ENCODE measurements at places on chromosomes 4 and X.
A peak's percentile ranks its signal among the peaks of the same experiment; 100 is the strongest.

- DNase-seq: no peak
These were observed 68.8 kb downstream of the EVC2 start for GRCh38 chr4:5639556-5639955.

GRCh38 chr4:184815046-184815877, 10.5 kb downstream of the ACSL1 start:
- peak; percentile 55 for DNase-seq

GRCh38 chr4:88878642-88879041, 178.3 kb downstream of the FAM13A start:
- no peak for DNase-seq

GRCh38 chrX:68945081-68945602, 116.3 kb downstream of the EFNB1 start:
- no peak for DNase-seq

DNA sequence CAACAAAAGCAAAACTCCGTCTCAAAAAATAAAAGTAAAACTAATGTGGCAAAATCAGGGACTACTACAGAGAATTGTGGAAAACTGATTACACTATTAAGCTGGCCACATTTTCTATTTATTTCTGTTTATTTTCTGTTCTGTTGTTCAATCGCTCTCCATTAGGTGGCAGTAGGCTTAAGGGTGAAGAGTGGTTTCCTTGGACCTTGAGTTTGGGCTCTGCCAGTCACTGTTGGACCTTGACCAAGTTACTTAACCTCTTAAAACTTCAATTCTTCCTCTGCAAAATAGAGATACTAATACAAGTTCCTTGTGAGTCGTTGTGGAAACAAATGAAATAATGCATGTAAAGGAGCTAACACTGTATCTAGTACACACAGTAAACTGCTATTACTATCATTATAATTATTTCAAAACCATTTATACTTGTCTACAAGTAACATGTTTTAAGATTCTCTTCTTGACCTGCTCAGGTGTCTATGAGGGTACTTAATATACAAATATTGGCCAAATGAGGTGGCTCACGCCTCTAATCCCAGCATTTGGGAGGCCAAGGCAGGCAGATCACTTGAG, 15.2 kb downstream of the HSD17B11 start:
- peak; percentile 27 for DNase-seq

DNA sequence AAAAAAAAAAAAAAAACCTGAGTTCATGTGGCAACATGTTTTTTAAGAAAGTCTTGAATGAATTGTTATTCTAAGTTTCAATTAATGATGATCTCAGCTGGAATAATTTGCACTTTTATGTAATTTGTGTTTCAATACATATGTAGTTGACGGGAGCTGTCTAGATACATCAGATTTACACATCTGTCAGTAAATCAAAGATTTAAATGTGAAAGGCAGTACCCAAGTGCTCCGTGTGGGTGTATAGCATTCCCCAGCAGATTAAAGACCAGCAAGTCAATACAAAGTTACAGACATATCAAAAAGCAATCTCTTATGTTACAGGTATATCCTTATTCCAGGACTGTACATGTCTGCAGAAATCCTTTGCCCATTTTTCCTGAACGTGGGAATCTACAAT, 35.2 kb downstream of the SYNPO2 start:
- DNase-seq: no peak

DNA sequence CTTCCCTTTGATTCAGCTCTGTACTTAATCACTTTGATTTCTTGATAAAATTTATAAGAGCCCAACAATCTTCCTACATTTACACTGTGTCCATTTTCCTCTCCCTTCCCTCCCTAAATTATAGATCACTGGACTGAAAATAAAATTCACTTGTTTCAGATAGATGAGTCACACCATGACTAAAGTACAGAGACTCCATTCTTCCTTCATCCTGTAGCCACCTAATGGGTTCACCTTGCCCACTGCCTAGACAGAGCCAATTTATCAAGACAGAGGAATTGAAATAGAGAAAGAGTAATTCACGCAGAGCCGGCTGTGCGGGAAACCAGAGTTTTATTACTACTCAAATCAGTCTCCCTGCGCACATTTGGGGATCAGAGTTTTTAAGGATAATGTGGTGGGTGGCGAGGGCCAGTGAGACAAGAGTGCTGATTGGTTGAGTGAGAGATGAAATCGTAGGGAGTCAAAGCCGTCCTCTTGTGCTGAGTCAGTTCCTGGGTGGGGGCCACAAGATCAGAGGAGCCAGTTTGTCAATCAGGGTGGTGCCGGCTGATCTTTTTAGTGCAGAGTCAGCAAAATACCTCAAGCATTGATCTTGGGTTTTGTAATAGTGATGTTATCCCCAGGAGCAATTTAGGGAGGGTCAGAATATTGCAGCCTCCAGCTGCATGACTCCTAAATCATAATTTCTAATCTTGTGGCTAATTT, 71.3 kb upstream of the MED14 start:
- DNase-seq: no peak

GRCh38 chr4:61332693-61333092, 132.6 kb downstream of the ADGRL3 start:
- DNase-seq: no peak

- DNase-seq: no peak
These were observed 32.7 kb downstream of the CCDC149 start for GRCh38 chr4:24880186-24880585.

DNA sequence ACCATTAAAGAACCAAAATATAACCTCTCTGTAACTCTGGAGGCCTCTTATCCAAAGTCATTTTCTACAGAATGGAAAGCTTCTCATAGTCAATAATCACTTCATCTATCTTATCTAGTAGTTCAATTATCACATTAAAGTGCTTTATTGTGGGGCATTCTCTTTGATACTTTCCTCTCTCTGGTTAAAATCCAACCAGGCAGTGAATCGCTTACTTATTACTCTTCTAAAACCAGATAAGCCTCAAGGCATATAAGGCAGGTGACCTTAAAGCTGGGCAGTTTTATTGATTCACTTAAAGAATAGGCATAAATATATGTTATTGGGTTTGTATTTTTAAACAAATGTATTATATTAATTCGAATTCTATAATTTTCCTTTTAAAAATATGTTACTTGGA, 2162.1 kb upstream of the TENM3 start:
- no peak for DNase-seq

GRCh38 chrX:29587107-29587506, 628.3 kb upstream of the MAGEB2 start:
- no peak for DNase-seq

DNA sequence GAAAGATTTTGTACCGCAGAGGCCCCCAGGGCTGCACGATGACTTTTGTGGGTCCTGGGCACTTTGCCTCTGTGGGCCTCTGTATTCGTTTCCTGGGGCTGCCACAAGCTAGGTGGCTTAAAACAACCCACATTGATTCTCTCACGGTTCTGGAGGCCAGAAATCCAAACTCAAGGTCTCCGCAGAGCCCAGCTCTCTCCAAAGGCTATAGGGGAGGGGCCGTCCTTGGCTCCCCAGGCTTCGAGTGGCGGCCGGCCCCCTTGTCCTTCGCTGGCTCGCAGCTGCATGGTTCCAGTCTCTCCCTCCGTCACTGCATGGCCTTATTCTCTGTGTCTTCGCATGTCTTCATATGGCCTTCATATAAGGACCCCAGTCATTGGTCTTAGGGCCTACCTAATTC, 241.2 kb downstream of the EVC2 start:
- DNase-seq: no peak

DNA sequence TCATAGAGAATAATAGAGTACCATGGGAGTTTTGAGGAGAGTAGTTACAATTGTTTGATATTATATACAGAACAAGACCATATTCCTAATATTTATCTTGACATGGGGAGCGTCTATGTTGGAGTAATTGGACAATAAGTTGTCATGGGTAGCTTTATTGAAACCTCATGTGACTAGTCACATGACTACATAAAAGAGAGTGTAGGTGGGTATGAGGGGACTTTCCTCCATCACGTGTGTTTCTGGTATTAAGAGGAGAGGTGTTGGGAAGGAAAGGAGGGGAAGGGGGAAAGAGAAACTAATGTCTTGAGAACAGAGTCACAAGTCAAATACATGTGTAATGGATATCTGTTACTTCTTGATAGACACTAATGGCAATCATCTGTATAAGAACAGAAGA, 33.1 kb downstream of the PDLIM5 start:
- DNase-seq: no peak

GRCh38 chr4:53477038-53477565, 99.7 kb downstream of the FIP1L1 start:
- peak; percentile 35 for DNase-seq

- DNase-seq: no peak
These were observed 5.1 kb downstream of the VBP1 start for GRCh38 chrX:155221351-155221750.

DNA sequence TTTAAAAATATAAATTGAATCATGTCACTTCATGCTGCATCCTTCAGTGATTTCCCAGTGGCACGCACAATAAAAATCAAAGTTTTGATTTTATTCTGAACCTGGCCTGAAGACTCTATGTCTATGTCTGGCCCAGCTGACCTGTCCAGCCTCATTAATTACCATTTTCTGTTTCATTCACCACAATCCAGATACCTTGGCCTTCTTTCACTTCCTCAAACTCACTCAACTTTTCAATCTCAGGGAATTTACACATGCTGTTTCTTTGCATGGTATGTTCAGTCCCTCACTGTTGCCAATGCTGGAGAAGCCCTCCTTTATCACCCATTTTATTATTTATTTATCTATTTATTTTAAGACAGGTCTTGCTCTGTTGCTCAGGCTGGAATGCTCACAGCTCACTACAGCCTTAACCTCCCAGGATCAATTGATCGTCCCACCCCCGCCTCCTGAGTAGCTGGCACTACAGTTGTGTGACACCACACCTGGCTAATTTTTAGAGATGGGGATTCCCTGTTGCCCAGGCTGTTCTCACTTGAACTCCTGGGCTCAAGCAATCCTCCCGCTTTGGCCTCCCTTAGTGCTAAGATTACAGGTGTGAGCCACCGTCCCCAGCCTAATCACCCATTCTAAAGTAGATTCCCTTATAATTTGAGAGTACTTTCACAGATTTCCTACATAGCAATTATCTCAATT, 43.1 kb downstream of the ZGRF1 start:
- no peak for DNase-seq

- DNase-seq: no peak
These were observed 149.6 kb downstream of the COX18 start for GRCh38 chr4:72919937-72920336.

DNA sequence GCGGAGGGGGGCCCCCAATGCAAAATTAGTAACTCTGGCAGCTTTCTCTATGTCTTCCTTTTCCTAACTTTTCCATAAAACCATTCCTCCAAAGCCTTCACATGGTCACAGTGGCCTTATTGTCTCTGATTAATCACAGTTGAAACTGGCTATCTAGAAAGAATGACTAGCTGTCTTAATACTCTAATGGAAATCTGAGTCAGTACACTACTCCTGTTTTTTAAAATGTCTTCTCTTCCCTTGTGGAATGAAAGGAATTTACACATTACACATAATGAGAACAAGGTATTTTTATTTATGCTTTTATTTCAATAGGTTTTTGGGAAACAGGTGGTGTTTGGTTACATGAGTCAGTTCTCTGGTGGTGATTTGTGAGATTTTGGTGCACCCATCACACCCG, 66.3 kb upstream of the PUDP start:
- DNase-seq: no peak

DNA sequence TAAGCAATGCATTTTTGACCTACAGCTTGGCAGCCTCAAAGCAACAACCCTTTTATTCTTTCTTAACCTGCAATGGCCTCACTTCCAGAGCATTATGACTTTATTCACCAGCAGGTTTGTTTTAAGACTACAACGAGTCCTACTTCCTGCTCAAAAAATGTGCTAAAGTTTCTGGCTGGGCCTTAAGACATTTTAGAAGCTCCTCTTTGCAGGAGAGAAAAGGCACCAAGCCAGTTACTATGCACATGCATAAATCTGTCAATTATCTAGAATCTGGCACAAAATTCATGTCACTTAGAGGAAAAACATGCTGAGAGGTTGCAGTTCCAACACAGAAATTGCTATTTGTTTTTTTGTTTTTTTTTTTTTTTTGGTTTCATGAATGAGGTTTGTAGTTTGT, 223.0 kb upstream of the EPHA5 start:
- DNase-seq: no peak

DNA sequence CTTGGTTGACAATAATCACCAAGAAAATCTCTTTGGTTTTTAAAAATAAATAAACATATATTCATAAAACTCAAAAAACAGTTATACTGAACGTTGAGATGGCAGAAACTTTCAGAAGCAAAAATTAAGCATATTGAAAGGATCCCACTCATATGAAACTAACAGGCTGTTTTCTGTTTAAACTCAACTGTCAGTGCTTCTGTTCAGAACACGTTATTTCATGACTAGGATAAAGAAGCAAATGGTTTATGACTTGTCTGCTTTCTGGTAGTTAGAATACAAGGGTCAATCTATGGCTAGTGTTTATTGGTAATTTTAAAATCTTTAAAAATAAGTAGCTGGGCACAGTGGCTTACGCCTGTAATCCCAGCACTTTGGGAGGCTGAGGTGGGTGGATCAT, 4.1 kb downstream of the GPR82 start:
- no peak for DNase-seq

DNA sequence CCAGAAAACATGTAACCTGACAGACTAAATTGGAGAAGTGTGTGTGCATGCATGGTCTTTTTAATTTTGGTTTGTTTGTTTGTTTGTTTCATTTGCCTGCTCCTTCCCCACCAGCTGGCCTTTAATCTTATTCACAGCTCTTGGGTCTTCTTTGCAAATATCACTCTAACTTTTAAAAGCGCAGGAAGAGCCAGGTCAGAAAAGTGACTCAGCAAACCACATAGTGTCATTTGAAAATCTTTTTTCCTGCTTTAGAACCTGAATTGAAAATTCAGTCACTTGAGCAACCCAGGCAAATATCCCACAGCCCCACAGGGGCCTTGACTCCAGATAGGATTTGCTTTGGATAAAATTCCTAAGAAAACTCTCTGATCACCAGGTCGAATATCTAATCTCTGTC, 4.6 kb downstream of the TMEM255A start:
- no peak for DNase-seq

GRCh38 chr4:6742989-6743388, 27.0 kb downstream of the BLOC1S4 start:
- DNase-seq: peak; percentile 44

- no peak for DNase-seq
These were observed 133.6 kb upstream of the MAMLD1 start for GRCh38 chrX:150229481-150229880.

DNA sequence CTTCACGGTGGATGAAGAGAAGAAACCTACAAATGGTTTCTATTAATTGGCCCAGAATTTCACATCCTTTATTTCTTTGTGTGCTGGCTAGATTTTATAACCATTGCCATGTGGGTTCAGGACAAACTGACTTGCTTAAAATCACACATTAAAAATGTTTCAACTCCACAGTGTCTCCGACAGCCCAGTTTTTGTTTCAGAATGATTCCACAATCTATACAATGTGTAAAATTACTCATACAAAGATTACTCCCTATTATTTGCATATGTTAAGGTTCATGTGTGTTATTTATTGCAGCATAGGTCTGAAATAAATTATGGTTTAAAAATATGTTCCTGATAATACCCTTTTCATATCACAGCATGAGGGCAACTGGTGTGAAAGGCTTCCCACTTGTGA, 20.6 kb downstream of the DCHS2 start:
- no peak for DNase-seq

- DNase-seq: no peak
These were observed 80.8 kb downstream of the ANKRD50 start for GRCh38 chr4:124631760-124632159.
